ENCODE measurements at places on chromosomes 4 and X. TPM values are rescaled to one million over a fixed set of nuclear protein-coding genes. Genes with fewer than 3 reads are reported as not detected.

The BEND2 gene
- not detected for polyA plus RNA-seq

- peak; percentile 73 for DNase-seq
Measured at GRCh38 chrX:51395810-51396728, 63.4 kb downstream of the NUDT10 start.

DNA sequence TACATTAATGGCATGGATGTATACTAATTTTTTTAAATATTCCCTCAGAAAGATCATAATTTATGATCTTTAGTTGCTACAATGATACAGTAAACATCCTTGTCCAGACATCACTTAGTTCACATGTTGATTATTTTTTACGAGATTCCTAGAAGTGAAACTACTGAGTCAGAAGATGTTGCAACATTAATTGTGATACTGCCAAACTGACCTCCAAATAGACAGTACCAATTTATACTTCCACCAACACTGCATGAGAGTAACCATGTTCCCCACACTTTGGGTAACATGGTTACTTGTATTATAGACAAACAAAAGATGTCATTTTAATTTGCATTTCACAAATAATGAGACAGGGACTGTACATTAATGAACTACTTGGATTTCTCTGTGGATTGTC, 19.6 kb downstream of the RCHY1 start:
- DNase-seq, result no peak

The IGSF1 gene
- 1.2 TPM for polyA plus RNA-seq

The DCAF12L1 gene
- polyA plus RNA-seq, result not detected

GRCh38 chr4:145170223-145170622, 10.2 kb downstream of the OTUD4 start:
- DNase-seq, result no peak

The FRG2 gene
- not detected for polyA plus RNA-seq

The DOCK11 gene
- polyA plus RNA-seq, result 39.3 TPM

The FGF5 gene
- 17.7 TPM for polyA plus RNA-seq

DNA sequence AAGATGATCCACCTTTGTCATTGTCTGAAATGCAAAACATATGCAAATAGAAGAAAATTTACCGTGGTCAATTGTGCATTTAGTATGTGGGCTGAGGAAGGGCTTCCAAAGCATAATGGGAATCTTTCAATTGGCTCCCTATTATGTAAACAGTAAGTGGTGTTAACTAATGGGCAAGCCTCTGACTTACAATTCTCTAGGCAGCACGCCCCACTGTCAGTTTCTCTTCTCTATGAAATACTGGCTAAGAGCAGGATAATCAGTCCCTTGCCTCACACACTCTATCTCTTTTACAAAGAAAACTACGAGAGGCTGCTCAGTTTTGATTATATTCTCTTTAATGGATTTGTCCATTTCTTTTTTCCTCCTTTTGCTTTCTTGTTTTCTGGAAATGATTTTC, 1272.6 kb downstream of the PCDH19 start:
- DNase-seq, result no peak

The ADH6 gene
- not detected for polyA plus RNA-seq

Data from SK-N-SH (cell line).